ENCODE measurements at places on chromosomes 16 and 17.

GRCh38 chr17:21125862-21126261 lies 902 bp upstream of the DHRS7B start:
- H3K4me3 ChIP-seq, result peak overlapping the region; percentile 95
- no peaks in the 10 kb centered on the region for H3K27me3 ChIP-seq
- DNase-seq, result no peak
- H3K36me3 ChIP-seq, result peaks cover 10% of the 10 kb centered on the region
- H3K4me1 ChIP-seq, result peaks cover 33% of the 10 kb centered on the region

GRCh38 chr16:84879569-84880487 lies 60.0 kb downstream of the CRISPLD2 start:
- no peak overlapping the region for H3K27ac ChIP-seq
- no peak for DNase-seq
- H3K4me1 ChIP-seq, result no peaks in the 10 kb centered on the region
- H3K4me3 ChIP-seq, result no peak overlapping the region

DNA sequence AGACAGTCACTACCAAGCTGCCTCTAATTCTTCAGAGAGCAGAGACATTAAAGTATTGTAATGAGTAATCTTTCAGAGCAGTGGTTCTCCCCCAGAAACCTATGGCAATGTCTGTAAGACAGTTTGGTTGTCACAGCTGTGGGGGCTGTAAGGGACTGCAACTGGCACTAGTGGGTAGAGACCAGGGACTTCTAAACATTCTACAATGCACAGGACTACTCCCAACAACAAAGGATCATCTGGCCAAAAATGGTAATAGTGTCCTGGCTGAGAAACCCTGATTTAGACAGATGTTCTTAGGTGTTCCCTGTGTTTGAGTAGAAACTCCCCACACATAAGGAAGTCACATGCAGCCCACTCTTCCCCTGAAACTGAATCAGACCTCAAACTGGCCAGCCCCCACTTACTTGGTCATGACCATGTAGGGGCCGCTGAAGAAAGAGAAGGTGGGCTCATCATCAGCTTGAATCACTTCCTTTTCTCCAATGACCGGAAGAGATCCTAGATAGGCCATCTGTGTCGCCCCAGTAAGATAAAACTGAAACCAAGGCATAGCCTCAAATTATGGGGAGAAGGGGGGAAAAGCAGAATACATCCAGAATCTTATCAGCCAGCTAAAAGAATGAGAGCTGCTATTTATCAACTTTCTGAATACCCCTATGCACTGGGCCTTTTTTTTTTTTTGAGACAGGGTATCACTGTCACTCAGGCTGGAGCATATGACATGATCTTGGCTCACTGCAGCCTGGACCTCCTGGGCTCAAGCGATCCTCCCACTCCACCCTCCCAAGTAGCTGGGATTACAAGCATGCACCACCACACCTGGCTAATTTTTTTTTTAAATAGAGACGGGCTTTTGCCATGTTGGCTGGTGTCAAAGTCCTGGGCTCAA lies 75.8 kb downstream of the TEX14 start:
- H3K27me3 ChIP-seq, result no peaks in the 10 kb centered on the region
- H3K4me3 ChIP-seq, result no peak overlapping the region
- H3K4me1 ChIP-seq, result peaks cover 4% of the 10 kb centered on the region
- no peak overlapping the region for H3K27ac ChIP-seq

GRCh38 chr17:16286009-16286946 lies 67.0 kb downstream of the CENPV start:
- peak overlapping the region; percentile 99 for H3K27ac ChIP-seq
- peaks cover 7% of the 10 kb centered on the region for H3K36me3 ChIP-seq
- H3K4me3 ChIP-seq, result peak overlapping the region; percentile 56
- H3K27me3 ChIP-seq, result no peaks in the 10 kb centered on the region
- peaks cover 49% of the 10 kb centered on the region for H3K4me1 ChIP-seq
- peak; percentile 58 for DNase-seq

Data from central memory CD8-positive, alpha-beta T cell (primary cell).